ENCODE measurements at places on chromosomes 5 and 9.
A peak's percentile ranks its signal among the peaks of the same experiment; 100 is the strongest.

DNA sequence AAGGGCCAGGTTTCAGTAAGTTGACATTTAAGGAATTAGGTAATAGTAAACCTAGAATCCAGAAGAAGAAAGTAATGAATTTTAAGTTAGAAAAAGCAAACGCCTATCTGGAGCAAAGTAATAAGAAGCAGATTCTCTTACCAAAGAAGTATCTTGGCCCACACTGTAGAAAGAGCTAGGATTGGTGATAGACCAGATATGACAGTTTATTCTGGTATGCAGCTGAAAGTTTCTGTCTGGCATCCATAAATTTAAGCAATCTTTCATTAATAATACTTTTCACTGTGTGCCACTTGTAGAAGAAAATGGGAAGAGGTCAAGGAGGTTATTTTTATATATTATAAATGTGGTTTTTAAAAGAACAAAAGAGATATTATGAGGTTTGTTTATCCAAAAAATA lies 3.0 kb downstream of the RECK start:
- DNase-seq, result no peak

DNA sequence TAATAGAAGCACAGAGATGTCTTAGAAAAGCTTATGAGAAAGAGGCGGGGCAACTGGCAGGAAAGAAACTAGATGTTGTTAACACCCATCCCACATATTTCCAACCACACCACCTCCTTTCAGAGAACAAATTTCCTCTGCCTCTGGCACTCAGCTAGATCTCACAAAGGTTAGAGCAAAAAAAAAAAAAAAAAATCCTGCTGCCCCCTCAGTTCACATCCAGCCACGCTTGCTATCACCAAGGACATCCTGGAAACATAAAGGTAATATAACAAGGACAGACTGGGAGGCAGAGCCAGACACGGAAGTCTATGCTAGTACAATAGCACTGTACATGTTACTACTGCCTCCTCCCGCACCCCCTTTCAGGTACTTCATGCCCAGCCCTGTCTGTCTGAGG lies 238.0 kb upstream of the PTGER4 start:
- DNase-seq, result no peak

- DNase-seq, result no peak
These were observed 160.0 kb upstream of the GNA14 start for GRCh38 chr9:77807846-77808750.

DNA sequence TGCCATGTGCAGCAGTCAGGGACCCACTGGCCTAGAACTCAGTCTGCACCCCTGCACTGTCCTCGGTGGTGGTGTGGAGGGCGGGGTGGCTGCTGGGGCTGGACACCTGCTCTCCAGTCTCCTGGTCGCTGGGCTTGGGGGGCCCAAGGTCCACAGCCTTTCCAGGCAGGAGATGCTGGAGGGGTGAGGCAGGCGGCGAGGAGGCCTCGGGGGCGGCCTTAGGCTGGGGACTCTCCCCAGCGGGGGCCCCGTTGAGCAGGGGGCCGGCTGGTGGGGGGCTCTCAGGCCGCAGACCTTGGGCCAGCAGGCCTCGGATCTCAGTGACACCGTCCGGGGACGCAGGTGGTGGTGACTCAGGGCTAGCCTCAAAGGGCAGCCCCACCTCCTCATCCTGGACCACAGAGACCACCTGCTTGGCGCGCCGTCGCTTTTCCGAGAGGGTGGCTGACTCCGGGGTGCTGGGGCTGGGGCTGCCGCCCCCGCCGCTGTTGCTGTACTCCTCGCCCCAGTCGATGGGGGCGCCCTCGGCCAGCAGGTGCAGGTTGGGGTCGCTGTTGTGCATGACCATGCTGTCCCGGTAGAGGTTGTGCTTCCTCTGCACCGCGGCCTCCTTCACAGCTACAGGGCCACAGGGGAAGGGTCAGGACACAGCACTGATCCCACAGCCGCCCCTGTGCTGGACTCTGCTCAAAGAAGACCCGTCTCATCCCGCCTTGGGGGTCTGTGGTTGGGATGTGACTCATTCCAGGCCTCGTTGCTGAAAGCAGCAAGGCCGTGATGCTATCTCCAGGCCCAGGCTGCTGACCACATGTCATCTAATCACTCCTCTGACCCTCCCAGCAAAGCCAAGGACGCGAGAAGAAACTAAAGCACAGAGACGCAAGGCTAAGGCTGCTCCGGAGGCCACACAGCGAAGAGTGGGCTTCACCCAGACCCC lies 55.8 kb downstream of the LRSAM1 start:
- DNase-seq, result no peak

DNA sequence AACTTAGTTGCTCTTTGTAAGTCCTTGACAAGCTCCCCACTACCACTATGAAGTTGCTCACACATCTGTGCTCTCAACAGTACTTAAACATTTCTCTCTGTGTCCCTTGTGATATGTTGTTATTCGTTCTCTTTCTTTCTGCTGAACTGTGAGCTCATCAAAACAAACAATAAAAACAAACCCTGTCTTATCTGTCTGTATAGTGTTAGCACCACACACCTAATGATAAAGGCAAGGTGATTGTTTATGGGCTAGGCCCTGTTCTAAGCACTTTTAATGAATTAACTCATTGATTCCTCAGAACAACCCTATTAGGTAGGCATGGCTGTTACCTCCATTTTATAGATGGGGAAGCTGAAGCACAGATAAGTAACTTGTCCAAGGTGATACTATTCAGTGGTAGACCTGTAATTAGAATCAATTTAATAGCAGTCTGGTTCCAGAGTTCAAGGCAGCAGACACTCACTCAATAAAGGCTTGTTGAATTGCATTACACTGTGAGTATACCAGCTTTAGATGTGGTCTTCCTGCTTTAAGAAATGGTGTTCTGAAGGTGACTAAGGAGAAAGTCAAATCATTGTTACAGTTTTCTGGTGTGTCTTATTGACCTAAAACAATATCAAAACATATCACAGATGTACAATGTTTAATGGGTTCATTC lies 153.6 kb upstream of the ELL2 start:
- no peak for DNase-seq

DNA sequence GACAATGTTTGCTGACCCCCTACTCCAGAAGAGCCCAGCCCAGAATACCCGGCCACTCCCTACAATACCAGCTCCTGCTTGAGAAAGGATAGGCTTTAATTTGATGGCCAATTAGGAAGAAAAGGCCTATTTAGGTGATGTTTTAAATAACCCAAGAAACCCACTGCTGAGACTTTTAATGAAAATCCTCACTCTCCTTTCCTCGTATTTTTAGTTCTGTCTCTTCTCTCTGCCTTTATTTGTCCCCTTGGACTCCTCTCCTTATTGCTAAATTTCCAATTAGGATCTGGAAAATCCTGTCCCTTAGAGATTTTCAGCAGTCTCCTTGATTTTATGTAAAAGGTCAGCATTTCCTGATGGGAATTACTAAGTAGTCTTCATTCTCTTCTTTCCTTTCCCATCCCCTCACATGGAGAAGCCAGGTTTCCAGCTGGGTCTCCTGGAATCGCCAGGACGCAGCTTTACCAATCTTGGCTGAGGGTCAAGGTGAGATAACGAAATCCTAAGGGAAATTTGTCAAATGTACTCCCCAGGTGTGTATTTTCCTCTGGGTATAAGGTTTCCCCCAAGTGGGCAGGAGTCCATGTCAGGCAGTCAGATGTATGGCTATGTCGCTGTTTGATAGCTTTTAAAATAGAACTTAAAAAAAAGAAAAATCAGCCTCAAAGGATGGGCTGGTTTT lies 11.7 kb downstream of the STC2 start:
- no peak for DNase-seq

GRCh38 chr5:135557076-135557838 lies 21.5 kb upstream of the NEUROG1 start:
- no peak for DNase-seq

DNA sequence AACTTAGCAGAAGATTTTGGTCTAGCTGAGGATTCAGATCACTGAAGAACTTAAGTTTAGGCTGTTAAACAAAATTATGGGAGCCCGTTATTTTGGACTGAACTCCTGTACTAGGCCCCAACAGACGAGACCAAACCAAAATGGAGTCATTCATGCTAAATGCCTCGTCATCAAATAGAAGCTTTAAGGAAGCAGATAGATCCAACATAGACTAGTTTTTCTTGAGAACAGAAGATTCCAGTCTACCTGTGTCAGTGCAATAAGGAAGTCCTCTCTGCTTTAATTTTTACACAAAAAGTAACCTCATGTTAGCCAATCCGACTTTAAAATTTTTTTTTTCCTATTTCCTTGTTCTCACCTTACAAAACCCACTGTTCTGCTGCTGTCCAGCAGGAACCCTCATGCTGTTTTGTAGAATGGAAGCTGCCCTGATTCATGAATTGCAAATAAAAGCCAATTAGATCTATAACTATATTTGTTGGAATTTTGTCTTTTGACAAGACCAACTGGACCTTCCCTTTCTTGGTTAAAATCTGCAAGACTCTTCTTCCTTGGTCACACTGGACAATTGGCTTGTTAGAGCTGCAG lies 29.0 kb upstream of the GOLM1 start:
- no peak for DNase-seq

GRCh38 chr5:7960142-7960541 lies 91.2 kb downstream of the MTRR start:
- DNase-seq, result no peak

DNA sequence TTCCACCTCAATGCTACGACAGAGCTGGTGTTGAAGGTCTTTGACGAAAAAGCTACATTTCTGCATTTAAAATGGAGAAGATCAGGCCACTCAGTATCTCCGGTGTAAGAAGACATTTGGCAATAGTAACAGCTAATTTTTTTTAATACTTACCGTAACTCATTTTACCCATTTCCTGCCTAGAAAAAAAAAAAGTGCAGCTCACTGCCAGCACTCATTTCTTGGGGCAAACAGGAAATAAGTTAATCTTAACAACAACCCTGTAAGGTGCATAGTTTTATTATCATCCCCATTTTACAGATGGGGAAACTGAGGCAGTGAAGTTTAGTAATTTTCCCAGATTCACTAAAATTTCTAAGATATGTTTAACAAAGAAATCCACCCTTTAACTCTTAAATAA lies 27.4 kb upstream of the KCNMB1 start:
- DNase-seq, result no peak

DNA sequence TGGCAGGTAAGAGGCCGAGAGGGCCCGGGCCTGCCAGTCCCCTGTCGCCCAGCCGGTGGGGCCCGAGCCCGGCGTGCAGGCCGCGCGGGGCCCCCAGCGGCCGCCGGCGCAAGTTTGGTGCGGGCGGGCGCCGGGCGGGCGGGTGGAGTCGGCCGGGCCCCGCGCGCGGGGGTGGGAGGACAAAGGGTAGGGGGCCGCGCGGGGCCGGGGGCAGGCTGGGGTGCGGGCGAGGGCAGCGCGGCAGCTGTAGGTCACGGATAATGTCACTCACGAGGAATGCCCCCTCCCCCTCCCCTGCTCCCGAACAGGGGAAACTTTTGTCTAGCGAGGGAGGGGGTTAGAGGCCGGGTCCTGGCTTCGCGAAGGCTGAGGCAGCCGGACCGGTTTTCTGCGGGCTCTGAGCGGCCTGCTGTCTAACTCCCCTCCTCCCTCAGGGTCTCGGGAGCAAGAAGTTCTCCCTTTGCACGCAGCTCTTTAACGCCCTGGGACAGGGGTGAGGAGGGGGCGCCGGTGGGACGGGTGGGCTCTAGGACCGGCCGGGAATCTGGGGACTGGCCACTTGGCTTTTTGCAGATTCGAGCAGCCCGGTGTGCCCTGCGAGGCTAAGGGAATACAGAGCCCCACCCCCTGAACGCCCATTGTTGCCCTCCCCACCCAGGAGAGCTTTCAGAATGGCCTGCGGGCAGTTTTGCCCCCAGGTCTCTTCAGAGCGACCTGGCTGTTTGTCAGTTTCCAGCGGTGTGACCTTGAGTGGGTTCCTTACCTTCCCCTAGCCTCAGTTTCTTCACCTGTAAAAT lies 21.3 kb upstream of the NDST1 start:
- DNase-seq, result no peak

GRCh38 chr5:123207081-123207537 lies 118.1 kb downstream of the PRDM6 start:
- DNase-seq, result peak; percentile 37

- no peak for DNase-seq
These were observed 14.8 kb downstream of the PIP5K1B start for GRCh38 chr9:68719847-68720246.

- DNase-seq, result no peak
These were observed 322.5 kb downstream of the NFIB start for GRCh38 chr9:13991395-13991794.

DNA sequence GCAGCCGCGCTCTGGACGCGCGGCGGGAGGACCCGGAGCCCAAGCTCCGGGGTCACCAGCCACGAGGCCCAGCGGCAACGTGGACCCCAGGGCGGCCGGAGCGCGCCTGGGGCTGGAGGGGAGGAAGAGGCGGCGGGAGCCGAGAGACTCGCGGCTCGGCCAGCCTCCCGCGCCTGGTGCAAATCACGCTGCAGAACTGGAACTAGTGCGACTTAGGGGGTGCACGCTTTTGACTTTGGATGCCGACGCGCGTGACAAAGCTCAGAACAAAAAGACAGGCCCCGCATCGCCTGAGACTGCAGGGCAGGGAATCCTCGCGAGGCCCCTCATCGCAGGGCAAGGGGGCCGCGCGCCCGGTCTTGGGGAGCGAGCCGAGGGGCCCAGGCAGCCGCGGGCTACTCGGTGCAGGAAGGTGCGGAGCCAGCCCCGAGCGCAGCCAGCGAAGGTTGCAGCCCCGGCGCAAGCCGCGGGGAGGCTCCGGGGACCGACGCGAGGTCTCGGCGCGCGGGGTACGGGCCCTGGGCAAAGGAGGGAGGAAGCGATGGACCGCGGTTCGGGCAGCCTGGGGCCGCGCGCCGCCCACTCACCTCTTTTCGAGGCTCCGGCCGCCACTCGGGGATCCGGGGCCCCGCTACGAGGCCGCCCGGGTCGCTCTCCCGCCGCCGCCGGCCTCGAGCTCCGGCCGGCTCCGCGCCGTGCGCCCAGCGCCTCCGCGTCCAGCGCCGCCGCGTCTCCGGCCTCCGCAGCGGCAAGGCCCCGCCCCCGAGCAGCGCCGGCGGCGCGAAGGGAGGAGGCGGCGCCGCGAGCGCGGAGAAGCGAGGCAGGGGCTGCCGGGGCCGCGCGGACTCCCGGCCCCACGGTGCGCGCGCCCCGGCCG lies at the start of gene GOLM1:
Gene GOLM1 (minus strand): TSS at position 735 of the 877 bp plus-strand sequence. CDS start 20,238 bp downstream, outside the sequence.
- peak; percentile 20 for DNase-seq

- no peak for DNase-seq
These were observed 6.2 kb downstream of the KDM4C start for GRCh38 chr9:6764011-6764410.

DNA sequence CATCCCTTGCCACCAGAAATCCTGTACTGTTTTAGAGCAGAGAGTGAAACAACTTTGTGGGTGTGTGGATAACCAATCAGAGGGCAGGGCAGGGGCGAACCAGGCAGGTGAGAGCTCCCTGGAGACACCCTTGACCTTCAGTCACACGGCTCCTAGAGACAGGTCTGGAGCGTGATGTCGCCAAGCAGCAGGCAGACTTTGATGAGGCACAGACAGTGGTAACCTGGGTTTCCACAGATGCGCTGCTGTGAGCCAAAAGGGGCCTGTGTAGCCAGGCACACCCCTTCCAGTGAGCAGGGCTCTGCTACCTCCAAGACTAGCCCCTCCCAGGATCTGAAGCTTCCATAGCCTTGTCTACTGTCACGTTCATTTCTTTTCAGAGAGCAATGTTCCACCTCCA lies 317.8 kb upstream of the ADCY2 start:
- no peak for DNase-seq

DNA sequence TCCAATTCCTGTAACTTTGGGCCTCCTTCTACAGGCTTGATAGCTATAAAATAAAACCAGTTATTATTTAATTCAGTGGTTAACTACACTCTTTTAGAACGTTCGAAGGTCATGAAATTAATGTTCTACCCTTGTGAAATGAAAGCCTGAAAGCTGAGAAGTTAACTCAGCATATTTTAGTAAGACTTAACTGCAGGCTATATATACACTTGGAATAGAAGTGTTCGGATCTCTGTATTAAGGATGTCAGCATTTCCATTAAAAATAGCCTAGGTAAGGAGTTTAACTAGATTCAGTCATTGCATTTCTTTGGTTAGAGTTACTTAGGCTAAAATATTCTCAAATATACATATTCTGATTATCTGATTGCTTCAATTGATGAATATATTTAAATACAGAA lies 229.2 kb downstream of the MRPS30 start:
- no peak for DNase-seq

Measured in skeletal muscle cell (primary cell).